ENCODE measurements at places on chromosomes 2 and 18.

GRCh38 chr2:9665898-9666297 lies 35.1 kb upstream of the YWHAQ start:
- no peak overlapping the region for H3K4me3 ChIP-seq
- H3K36me3 ChIP-seq: no peaks in the 10 kb centered on the region
- H3K27me3 ChIP-seq: no peaks in the 10 kb centered on the region
- H3K4me1 ChIP-seq: no peaks in the 10 kb centered on the region
- H3K27ac ChIP-seq: no peak overlapping the region

- no peak overlapping the region for H3K4me3 ChIP-seq
- H3K27me3 ChIP-seq: peaks cover 2% of the 10 kb centered on the region
These were observed 35.3 kb downstream of the MROH2A start for GRCh38 chr2:233813236-233814055.

- H3K4me1 ChIP-seq: no peaks in the 10 kb centered on the region
- no peaks in the 10 kb centered on the region for H3K36me3 ChIP-seq
- H3K27me3 ChIP-seq: no peaks in the 10 kb centered on the region
These were observed 939.9 kb upstream of the NXPH2 start for GRCh38 chr2:139720056-139720455.

DNA sequence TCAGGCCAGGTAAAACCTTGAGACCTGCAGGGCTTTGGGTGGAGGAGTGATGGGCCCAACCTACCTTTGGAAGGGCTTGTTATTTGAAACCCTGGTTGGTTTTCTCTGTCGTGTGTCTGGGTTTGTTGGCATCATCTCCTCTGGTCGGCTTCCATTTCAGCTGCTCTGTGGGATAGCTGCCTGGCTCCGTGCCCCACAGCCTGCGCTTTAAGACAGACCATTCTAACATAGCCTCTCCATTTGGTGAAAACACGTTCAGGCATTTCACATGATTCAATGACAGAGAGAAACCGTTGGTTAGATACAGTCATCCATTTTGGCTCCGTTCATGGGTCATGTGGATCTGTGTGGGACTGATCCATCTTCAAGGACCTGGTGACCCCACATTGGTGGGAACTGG lies 37.0 kb upstream of the LYPD6B start:
- DNase-seq: no peak
- H3K27ac ChIP-seq: no peak overlapping the region
- H3K4me3 ChIP-seq: no peak overlapping the region
- H3K27me3 ChIP-seq: no peaks in the 10 kb centered on the region
- H3K4me1 ChIP-seq: no peaks in the 10 kb centered on the region
- H3K36me3 ChIP-seq: no peaks in the 10 kb centered on the region

DNA sequence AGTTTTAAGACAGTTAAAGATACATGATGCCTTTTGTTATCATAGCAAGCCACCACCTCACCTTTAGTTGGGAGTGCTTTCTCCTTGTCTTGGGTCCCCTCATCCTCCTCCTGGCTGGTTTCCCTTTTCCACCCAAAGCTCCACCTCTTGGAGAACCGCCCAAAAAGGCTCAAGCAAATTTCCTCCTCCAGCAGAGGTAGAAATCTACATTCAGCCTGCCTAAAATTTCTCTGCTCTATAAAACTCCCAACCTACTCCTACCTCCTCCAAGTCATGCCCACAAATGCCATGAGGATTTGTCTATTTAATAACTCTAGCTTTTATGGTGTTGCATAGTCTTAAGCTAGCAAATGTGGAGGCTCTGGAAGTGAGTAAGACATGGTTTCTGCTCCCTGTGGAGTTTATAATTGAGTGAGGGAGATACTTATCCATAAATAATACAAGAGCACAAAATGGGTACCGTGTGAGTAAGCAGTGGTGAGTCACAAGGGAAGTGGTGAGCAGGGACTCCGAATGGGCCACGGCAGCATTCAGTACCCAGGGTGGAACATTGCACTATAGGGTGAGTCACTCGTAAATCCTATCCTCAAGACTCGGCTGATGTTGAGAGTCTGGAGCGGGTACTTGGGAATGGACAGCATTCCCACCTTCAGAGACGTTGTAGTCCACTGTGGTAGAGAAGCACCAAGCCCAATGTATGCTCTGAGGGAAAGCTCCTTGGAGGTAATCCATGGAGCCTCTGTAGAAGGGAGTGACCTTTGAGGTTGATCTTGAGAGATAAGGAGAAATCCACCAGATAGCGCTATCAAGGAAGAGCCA lies 146.3 kb downstream of the RTN4 start:
- H3K36me3 ChIP-seq: no peaks in the 10 kb centered on the region
- DNase-seq: peak; percentile 72
- H3K4me3 ChIP-seq: no peak overlapping the region
- peaks cover 8% of the 10 kb centered on the region for H3K4me1 ChIP-seq
- H3K27me3 ChIP-seq: no peaks in the 10 kb centered on the region
- no peak overlapping the region for H3K27ac ChIP-seq

DNA sequence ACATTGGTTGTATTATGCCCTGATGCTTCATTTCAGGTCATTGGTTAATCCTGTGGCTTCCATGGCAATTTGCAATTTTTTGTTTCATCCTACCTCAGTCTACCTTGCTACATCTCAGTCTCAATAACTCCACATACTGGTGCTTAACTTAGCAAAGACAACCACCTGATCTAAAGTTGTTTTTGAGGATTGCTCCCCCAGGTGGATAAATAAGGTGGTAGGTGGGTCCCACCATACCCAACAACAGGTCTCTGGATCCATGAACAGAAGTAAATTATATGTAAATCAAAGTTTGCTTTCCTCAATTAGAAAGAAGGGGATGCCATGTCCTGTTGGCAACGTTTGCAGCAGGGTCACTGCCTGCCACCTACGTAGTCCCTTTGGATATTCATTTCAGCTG lies 7.0 kb downstream of the XIRP2 start:
- no peak overlapping the region for H3K4me3 ChIP-seq
- H3K36me3 ChIP-seq: no peaks in the 10 kb centered on the region
- H3K4me1 ChIP-seq: no peaks in the 10 kb centered on the region

All from CD8-positive, alpha-beta memory T cell (primary cell).